NCI-H1694 (cell line): ENCODE measurements at places on chromosomes 11 and 22.

- DNase-seq: no peak
Measured at GRCh38 chr11:86301742-86302091, 323 bp upstream of the HIKESHI start.

DNA sequence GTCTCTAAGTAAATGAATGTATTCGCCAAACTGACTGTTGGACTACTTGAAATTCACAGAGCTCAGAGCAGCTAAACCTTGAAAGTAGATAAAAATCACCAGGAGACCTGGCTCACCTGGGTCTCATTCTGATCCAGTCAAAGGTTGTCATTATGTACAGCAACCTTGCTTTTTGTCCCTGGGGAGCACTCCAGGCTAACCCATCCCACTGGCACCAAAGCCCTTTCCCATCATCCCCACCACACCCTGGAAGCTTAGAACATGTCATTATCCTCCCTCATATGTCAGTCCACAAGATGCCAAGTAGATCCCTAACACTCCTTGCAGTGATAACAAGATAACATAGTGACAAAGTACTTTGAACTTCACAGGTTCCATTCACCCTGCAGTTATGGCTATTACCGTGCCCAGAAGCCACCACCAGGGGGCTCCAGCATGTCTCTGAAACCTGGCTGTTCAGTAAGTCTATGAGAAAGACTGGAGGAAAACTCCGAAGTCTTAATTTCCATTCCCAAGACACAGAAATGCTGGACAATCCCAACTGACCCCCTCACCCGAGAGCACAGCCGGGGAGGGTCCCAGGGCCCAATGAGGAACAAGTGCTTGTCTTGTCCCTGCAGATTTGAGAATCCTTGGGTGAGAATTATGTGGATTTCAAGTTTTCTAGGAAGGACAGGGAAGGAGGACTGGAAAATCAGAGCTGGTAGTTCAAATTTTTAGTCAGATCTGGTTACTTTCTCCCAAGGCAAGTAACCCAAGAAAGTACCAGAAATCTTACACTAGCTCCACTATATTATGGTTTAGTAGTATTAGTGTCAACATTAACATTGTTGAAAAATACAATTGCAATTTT lies 43.0 kb upstream of the USP47 start:
- DNase-seq: peak; percentile 46

GRCh38 chr11:12598330-12599256 lies 75.6 kb upstream of the TEAD1 start:
- no peak for DNase-seq

GRCh38 chr11:12319461-12319951 lies 57.9 kb upstream of the PARVA start:
- peak; percentile 90 for DNase-seq

- DNase-seq: no peak
Measured at GRCh38 chr11:76805206-76805913, 22.2 kb downstream of the TSKU start.

DNA sequence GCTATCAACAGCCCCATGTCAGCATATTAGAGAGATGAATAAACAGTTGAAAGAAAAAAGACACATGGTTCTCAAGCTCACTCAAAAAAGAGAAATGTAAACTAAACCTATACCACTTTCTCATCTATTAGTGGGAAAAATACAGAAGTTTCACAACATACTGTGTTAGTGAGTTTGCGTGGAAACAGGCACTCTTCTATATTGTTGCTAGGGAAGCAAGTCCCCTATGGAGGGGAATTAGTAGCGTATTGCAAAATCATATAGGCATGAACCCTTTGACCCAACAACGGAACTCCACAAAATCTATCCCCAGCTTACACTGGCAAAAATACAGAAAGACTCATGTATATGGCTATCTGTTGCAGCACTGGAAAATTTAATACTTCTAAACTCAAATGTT lies 14.2 kb upstream of the RFPL2 start:
- DNase-seq: no peak

DNA sequence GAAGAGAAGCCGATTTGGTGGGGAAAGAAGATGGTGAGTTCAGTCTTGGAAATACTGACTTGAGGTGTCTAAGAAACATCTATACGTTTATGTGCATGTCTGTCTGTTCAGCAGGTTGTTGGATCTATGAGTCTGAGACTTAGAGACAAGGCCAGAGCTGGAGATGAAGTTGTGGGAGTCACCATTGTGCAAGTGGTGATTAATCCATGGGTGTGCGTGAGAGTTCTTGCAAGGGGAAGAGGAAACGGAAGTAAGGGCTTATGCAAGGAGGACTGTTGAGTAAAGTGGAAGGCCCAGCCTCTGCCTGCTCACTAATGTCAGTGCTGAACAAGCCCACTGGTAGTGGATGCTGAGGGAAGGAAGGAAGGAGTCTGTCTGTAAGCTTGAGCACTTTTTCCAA lies 9.7 kb downstream of the TMEM45B start:
- DNase-seq: no peak

DNA sequence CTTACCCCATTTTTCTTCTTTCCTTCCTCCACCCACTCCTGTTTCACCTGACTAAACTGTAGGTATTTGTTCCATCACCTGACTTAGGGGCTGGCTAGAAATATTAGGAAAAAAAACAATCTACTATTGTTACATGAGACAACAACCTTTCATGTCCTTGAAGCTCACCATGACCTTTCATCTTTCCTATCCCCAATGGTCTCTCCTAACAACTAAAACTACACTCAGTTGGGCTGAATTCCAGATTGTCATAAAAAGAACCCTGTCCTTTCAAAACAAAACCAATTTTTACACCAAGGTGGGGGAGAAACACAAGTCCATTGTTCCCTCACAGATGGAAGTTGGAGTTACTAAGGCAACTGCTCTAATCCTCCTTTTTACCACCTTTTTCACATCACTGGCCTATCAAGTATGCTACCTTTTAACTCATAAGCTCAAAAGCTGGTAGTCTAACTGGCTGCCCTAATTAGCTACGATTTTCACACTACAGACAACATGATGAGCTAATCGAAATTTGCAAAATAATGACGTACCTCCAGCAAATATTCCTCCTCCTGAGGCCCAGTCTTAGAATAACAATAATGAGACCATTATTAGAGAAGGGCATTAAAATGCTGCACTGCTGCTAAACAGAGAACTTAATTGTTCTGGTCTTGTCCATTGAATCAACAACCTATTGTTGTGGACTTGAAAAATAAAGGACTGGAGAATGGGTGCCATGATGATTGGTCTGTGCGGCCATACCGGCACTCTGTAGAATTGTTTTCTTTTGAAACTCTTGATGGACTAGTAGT lies 46.5 kb upstream of the SOX6 start:
- DNase-seq: no peak
